Activated CD8-positive, alpha-beta memory T cell treated with anti-CD3 and anti-CD28 coated beads, Interleukin-2, amount 10 ng/mL, durations not matched to agents 7 days and 5 days (primary cell): ENCODE measurements at places on chromosomes 1 and 21. TPM values are rescaled to one million over a fixed set of nuclear protein-coding genes. Genes with fewer than 3 reads are reported as not detected.
A peak's percentile ranks its signal among the peaks of the same experiment; 100 is the strongest.

- DNase-seq = no peak
These were observed 154.0 kb downstream of the CLEC20A start for GRCh38 chr1:178342745-178343144.

DNA sequence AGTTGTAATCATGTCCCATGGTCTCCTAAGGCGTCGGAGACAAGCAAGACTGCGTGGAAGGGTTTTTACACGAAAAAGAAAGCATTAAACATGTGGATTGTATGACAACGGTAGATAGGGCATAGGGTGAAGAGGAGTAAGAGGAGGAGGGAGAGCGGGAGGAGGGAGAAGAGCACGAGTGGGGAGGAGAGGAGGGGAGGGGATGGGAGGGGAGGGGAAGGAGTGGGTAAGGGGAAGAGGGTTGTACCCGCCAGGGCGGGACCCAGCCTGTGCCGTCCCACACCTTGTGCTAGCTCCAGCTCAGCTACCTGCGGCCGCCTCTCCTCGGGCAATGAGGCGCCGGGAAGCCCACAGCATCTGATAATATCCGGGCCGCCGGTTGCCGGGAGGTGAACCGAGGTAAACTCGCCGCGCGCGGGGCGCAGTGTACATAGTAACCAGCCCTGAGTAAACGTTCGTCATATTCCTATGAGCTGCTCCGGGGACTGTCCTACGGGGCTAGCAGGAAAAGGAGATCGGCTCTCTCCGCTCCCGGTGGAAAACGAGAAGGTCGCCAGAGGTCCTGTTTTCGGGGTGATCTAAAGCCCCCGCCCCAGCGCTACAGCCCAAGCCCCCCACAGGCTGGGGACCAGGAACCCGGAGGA lies 449 bp upstream of the RCAN3 start:
- DNase-seq = peak; percentile 86

DNA sequence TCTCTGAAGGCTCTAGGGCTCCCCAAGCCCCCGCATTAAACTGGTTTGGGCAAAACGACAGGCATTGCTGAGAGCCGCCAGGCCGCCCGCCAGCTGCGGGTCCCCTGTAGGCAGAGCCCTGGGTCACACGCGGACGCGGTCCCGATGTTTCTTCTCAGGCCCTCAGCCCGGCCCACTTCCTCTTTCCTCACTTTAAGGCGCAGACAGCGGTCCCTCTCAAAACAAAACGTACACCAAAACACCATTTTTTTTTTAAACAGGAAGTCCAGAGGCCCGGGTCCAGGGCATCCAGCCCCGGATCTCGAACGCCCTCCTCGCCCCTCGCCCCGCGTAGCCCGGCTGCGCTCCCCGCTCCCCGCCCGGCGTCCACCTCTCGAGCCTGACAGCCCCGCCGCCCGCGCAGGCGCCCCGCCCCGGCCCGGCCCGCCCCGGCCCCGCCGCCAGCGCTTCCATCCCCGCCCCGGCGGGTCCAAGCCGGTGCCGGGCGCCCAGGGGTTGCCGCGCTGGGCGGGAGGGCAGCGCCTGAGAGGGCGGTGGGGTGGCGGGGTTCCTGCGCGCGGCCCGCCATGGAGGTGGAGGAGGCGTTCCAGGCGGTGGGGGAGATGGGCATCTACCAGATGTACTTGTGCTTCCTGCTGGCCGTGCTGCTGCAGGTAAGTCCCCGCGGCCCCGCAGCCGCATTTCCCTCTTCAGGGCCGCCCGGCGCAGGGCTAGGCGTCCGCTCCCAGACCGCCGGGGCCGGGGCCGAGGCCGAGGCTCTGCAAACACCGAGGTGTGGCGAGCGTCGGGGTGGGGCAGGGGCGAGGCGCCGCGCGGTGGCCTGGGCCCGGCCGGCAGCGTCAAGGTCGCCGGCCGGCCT lies at the start of gene SLC22A15:
Gene SLC22A15, plus strand, starts transcription at position 452 of the 859 bp plus-strand sequence. Its CDS starts 115 bp downstream, at position 567.
- DNase-seq = peak; percentile 76

Gene UMODL1
- 0.05 TPM for total RNA-seq

Gene PLA2G2D
- total RNA-seq = not detected

Gene A3GALT2
- total RNA-seq = not detected

Gene FALEC
- 0.59 TPM for total RNA-seq
